Stimulated activated CD4-positive, alpha-beta T cell treated with anti-CD3 and anti-CD28 coated beads, Interleukin-4, amount 100 ng/mL, for 1 hour (primary cell): ENCODE measurements at places on chromosomes 6 and 20.

DNA sequence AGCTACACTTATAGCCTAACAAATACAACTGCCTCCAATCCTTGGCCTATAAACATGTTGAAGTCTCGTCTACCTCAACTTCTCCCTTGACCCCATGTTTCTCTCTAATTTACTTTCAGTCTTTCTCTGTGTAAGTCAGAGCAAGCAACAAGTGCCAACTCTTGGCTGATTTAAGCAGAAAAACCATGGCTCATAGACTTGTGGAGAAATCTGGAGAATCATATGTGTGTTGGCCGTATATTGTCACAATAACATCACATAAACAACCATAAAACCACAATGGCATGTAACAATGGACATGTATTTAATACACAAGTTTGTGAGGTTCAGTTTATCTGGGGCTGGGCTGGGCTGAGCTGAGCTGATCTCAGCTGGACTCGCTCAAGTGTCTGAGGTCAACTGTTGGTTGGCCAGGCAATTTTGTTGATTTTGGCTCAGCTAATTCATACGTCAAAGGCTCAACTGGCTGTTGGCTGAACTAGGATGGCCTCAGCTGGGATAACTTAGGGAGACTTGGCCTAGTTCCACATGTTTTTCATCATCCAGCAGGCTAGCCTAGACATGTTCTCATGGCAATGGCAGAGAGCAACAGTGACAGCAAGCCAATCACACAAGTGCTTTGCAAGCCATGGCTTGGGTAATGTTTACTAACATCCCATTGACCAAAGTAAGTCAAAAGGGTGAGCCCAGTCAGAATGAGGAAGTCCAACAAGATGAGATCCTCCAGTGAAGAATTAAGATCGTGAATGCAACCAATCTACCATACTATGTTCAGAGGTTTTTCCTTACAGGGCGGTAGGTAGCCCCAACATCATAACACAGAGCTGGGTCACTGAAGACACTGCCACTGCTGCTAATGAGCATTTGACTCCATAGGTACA lies 12.9 kb upstream of the TBC1D22B start:
- no peak for DNase-seq

GRCh38 chr20:45409521-45410272 lies 1.6 kb downstream of the DBNDD2 start:
- DNase-seq, result no peak

- DNase-seq, result no peak
These were observed 631.4 kb downstream of the CDH26 start for GRCh38 chr20:60589623-60590022.

DNA sequence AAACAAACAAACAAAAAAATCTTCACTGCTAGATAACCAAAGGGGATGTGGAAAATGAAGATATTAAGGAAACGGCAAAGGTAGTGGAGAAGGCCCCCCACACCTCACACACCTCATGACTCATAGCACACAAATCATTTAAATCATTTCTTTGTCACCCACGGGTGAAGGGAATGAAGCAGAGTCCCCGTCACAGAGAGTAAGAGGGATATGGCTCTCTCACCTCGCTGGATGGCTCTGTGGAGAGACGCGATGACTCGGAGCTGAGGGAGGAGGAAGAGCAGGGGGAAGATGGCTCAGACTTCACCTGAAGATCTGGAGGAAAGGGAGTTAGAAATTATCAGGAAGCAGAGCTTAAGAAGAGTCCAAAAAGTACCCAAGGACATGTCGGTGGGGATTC lies 1.2 kb downstream of the ATF6B start:
- no peak for DNase-seq

DNA sequence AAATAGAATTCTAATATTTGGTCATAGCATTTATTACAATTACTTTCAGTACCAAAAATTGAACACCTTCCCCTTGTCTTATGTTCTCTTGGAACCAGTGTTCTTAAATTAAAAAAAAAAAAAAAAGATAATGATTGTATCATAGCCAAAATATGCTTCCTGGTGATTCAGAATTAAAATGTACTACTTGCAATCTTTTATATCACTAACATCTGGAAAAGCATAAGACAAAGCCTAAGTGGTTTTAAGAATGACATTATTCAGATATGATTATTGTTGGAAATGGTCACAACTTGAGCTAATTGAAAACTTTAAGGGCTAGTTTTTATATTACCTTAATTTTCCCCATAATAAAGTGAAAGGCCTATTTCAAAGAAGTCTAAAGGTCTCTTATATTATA lies 493.3 kb upstream of the MARCKS start:
- no peak for DNase-seq

- no peak for DNase-seq
These were observed 14.7 kb downstream of the DPPA5 start for GRCh38 chr6:73339340-73339739.

DNA sequence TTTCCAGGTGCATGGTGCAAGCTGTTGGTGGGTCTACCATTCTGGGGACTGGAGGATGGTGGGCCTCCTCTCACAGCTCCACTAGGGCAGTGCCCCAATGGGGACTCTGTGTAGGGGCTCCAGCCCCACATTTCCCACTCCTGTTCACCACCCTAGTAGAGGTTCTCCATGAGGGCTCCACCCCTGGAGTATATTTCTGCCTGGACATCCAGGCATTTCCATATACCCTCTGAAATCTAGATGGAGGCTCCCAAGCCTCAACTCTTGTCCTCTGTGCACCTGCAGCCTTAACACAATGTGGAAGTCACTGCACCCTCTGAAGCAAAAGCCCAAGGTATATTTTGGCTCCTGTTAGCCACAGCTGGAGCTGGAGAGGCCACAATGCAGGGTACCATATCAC lies 393.5 kb downstream of the RNGTT start:
- no peak for DNase-seq

DNA sequence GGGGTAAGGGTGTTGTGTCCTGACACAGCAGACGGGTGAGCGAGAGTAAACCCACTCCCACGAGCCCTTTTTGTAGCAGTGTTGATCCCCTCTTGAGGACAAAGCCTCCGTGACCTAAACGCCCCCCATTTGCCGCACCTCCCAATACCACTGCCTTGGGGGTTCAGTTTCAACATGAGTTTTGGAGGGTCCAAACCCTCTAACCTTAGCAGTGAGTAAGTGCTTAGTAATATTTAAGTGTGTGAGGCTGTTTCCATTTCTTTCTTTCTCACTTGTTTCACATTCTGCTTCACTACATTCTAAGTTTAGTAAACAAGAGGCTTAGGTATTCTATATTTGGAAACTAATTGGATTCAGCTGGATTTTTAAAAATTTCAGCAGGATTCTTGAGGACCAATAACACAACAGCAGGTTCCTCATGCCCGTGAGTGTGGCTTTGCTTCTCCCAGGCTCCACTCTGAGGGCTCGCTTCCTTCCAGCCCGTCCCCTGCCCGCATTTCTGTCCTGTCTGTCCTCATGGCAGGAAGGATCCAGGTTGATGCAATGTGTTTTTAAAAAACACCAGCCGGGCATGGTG lies 41.2 kb downstream of the SNX9 start:
- DNase-seq, result no peak

DNA sequence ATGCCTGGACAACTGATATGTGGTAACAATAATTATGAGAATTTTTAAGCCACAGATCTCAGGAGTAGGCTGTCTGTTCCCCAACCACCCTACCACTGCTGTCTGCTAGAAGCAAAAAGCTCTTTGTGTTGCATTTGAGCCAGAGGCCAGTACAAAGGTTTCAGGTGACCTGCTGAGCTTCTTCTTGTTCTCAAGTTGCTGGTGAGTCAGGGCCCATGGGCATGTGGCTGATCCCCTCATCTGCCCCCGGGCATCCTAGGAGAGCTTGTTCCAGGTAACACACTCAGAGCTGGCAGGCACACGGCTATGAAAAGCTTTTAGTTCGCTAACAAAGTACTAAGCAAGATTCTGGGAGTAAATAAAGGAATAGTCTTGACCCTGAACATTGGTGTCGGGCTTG lies 285.3 kb downstream of the CDC5L start:
- no peak for DNase-seq

GRCh38 chr6:84728602-84729001 lies 35.8 kb downstream of the TBX18 start:
- no peak for DNase-seq

DNA sequence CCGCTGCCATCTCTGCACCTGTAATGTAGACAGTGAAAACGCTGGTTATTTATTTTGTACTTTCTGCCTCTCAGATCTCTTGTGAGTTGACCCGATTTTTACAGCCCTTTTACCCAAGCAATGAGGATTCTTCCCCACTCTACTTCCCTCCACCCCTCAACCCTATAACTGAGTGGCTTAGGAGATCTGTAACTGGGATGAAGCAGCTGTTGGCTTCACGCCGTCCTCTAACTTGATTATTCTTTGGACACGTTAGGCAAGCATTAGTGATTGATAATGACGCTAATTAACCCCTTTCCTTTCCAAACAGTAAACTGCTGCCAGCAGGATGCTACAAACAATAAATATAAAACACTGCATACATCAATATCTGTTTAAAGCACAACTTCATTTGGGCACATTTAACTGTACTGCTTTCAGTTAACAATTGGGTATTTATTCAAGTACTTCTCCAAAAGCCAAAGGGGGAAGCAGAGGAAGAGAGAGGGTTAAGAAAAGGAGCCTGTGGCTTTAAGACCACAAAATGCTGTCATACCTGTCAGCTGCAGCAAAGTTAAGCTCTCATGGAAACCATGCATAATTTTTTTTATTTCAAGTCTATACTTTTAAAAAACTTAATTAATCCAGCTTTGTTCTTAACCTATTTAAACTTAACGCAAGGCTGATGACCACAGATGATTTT lies 21.2 kb downstream of the TFAP2A start:
- DNase-seq, result no peak

DNA sequence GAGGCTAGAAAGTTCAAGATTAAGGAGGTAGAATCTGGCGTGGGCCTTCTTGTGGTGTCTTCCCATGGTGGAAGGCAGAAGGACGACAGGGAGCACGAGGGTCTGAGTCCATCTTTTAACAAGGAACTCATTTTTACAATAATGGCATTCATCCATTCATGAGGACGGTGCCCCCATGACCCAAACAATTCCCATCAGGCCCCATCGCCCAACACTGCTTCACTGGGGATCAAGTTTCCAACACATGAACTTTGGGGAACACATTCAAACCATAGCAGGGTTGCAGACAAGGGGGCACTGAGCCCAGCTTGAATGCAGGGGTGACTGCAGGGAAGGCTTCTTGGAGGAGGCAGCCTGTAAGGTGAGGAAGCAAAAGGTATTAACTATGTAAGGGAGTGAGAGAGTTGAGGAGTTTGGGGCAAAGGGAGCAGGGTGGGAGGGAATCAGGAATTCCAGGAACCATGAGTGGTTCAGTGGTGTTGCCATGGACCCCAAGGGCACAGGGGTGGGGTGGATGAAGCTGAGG lies 5.5 kb downstream of the RAB44 start:
- DNase-seq, result no peak

DNA sequence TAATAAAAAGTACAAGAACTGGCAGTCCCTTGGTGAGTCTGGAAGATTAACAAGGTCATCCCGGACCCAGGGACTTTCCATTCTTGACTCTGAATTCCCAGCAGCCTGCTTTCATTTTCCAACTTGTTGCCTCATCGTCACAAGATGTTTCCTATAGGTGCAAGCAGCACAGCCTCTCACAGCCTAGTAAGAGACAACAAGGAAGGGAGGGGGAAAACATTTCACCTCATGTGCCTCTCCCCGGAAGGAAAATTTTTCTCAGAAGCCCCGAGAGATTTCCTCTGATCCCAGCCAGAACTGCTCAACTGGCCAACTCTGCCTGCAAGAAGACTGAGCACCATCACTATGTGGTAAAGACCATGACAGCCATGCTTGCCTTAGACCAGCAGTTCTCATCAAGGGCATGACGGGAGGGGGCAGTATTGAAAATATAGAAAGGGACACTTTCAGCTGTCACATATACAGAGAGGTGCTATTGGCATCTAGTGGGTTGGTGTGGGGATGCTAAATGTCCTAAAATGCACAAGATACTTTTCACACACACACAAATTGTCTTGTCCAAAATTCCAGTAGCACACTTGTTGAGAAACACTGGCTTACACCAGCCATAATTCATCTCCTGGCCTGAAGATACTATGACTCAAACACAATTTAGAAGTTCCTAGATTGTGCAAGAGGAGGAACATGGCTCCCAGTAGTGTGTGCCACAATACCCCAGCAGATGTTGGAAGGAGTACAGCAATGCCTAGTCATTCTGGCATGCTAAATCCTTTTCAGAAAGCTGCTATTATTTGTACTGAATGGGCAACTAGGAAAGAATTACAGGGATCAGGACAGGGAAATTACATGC lies 10.8 kb upstream of the WTAP start:
- DNase-seq, result no peak

GRCh38 chr6:43717389-43717788 lies 29.8 kb upstream of the MRPS18A start:
- DNase-seq, result no peak

DNA sequence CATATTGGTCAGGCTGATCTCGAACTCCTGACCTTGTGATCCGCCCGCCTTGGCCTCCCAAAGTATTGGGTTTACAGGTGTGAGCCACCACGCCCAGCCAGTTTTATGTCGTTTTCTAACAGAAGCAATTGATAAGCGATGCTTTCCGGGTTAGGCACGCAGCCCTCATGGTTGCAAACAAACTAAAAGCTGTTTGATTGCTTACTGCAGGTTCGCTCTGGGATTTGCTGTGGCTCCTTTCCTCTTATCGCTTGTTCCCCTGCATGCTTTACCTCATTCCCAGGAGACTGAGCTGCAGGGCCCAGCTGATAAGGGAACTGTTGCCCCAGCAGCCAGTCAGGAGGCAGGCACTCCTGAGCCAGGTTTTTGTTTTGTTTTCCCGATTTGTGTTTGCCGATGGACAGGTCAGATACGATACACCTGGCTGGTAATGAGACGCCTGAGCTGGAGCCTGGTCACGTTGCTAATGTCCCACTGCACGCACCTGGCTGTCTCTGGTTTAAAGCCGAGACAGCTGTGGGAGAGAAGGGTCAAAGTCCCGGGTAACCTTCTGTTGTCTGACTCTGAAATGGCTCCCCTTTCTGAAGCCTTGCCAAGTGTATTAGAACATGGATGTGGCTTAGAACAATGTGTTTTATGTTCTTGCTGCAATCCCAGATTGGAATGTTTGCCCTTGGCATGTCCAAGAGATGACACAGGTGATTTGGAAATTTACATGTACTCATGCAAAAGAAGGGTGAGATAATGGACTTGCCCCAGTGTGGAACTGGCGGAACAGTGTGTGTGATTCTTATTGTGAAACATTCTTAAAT lies 19.9 kb downstream of the DSP start:
- no peak for DNase-seq

DNA sequence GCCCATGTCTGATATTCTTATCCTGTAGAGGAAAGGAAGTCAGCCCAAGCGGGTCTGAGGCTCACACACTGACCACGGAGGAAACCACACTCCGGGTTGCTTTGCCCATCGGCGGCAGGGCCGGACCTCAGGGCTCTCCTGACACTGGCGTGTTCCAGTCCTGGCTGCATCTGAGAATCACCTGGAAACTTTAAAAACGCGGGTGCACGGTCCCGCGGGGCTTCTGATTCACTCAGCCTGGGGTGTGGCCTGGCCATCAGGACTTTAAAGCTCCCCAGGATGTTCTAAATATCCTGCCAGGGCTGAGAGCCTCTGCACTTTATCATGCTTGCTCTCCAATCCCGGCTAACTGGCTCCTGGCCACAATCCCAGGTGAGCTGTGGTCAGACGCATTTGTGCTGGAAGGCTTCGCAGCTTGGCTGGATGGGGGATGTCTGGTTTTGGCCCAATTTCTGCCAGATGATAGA lies 47.7 kb upstream of the DACT2 start:
- no peak for DNase-seq
